NCI-H2171 (cell line): ENCODE measurements at places on chromosomes 11 and 22.

- no peak for DNase-seq
Measured at GRCh38 chr11:4211991-4212390, 117.4 kb downstream of the RRM1 start.

- DNase-seq = no peak
Measured at GRCh38 chr11:26575946-26576345, 3.9 kb upstream of the MUC15 start.

- DNase-seq = peak; percentile 64
Measured at GRCh38 chr11:79232346-79232745, 208.5 kb downstream of the TENM4 start.

DNA sequence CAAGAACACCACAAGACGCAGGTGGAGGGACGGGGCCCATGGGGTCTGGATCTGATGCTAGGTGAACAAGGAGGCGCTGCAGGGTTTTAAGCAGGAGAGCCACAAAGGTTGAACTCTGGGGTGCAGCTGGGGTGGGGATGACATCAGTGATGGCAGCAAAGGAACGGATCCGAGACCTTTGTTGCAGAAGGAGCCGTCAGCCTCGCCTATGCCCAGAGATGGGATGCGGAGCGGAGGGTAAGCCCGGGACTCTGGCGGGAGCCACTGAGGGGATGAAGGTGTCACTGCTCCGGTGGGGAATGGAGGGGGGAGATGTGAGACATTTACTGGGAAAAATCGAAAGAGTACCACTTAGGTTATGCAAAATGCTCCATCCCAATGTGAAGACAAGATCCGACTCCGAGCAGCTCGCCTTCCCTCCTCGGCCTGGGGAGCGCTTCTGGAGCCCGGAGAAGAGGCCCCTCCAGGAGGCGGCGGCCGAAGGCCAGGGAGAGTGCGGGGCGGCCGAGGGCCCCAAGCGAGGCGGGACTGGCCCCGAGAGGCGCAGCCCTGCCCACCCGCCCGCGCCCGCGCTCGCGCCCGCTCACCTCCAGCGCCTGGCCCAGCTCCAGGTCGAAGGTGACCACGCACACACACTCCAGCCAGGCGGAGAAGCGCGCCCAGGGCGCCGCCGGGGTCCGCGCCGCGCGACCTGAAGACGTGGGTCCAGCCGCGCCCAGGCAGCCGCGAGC, 422 bp downstream of the DENND6B start:
- no peak for DNase-seq

- DNase-seq = no peak
Measured at GRCh38 chr22:37054600-37055365, 3.2 kb downstream of the KCTD17 start.

- no peak for DNase-seq
Measured at GRCh38 chr22:36398601-36399471, 11.1 kb upstream of the MYH9 start.

- DNase-seq = no peak
Measured at GRCh38 chr22:42417645-42418305, 14.4 kb downstream of the NFAM1 start.

DNA sequence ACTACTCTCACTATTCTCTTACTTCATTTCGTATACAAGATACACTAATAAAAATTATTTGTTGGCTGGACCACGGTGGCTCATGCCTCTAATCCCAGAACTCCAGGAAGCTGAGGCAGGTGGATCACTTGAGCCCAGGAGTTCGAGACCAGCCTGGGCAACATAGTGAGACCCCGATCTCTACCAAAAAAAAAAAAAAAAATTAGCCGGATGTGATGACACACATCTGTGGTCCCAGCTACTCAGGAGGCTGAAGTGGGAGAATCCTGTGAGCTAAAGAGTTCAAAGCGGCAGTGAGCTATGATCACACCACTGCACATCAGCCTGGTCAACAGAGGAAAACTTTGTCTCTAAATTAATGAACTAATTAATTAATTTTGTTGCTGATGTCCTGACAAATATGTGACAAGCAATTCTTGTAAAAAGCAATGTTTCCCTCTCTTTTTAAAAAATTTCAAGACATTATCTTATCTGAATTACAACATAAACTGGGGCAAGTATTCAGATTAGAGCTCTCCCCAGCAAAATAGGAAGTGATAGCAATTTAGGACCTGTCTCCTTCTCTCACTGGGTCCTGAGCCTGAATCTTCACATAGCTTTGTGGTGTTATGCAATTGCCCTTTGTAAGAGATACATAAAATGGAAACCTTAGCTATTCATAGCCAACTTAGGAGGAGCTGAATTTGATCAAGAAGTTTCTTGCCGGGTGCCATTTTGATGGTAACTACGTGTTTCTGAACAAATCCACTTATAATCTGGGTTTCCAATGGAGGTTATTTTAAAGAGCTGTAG, 17.6 kb upstream of the TMA7B start:
- no peak for DNase-seq

- DNase-seq = no peak
Measured at GRCh38 chr11:114616516-114616915, 20.9 kb upstream of the NXPE4 start.

DNA sequence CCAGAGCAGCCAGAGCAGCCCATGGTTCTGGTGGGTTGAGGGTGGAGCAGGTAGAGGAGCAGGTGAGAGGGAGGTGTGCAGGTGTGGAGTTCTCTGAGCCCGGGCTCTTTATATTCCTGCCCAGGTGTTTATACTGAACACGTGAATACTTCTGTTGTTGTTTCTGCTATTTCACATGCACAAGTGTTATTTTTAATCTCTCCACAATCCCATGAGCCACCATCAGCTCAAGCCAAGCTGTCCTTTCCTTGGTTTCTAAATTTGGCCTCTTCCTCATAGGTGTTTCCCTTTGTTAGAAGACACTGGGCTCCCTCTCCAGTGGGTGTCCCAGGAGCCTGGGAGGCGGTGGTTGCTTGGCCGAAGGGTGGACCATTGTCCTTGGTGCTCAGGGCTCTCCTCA, at the start of gene KRTAP5-3:
KRTAP5-3 (minus strand) TSS at position 101 of the 400 bp plus-strand sequence; CDS start at position 23, 78 bp downstream.
- DNase-seq = no peak

GRCh38 chr11:32874132-32874531, 18.5 kb upstream of the QSER1 start:
- DNase-seq = no peak
